GM23248 (cell line): ENCODE measurements at places on chromosomes 16 and 17. TPM values are rescaled to one million over a fixed set of nuclear protein-coding genes. Genes with fewer than 3 reads are reported as not detected.

- no peak for DNase-seq
Measured at GRCh38 chr17:977166-977565, 2.4 kb downstream of the NXN start.

DNA sequence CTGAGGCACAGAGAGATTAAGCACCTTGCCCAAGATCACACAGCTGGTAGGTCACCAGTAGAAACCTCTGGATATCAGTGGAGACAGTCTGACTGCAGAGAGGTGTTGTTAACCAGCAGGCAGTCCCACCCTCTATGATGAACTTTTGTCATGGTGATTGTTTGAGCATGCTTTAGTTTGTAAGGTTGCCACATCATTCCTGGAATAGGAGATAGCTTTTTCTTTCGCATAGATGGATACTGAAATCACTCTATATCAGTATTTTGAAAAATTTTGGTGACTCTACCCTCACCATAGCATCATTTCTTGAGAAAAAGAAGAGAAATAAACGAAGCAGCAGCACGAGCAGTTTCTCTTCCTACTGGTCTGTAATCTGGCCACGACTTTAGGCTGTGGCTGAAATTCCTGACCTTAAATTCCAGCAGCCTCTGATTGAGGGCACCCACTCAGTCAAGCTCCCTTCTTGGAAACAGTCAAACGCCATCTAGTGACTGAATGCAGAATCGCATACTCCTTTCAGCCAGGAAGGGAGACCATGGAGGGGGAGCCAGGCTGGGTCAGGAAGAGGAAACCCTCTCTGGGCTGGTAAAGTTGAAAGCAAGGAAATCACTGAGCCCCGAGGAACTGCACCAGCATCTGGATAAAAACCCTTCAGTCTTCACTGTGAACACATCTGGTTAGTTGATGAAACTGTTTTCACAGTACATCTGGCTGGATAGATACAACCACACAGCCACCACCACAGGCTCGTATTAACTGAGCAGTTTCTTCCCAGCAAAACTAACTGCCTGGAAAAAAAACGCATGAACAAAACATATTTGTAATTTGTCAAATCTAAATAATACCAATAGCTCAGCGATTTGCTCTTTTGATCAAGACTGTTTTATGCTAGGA is 108.5 kb upstream of the XYLT1 start:
- DNase-seq, result peak; percentile 82

GRCh38 chr17:81656118-81656743 is at the start of gene PDE6G:
PDE6G (minus strand) TSS chr17:81656542; CDS start chr17:81653305, 3,237 bp downstream.
- DNase-seq, result no peak

GRCh38 chr17:16446338-16446983 is 31.1 kb downstream of the TRPV2 start:
- no peak for DNase-seq

GRCh38 chr17:45950888-45951287 is 48.2 kb upstream of the STH start:
- DNase-seq, result no peak

DNA sequence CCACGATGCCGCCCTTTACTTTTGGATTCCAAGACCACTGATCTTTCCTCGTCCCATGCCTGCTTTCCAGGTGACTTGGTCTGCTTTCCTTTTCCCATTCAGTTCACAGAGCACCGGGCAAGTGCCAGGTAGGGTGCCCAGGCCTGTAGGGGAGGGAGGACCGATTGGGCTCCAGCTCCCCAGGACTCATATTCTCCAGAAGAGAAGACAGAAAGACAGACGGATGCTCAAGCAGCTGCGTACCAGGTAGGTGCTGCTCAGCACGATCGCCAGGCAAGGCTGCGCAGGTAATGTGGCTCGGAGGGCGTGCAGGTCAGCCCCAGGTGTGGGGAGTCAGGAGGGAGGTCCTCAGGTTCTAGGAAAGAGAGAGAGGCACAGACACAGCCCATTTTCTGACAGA is 67.5 kb upstream of the ZNF423 start:
- DNase-seq, result no peak

- no peak for DNase-seq
Measured at GRCh38 chr17:924711-925475, 54.7 kb downstream of the NXN start.

GRCh38 chr17:42803074-42803883 is 4.6 kb downstream of the CNTD1 start:
- DNase-seq, result no peak

- no peak for DNase-seq
Measured at GRCh38 chr16:57258226-57258909, 13.3 kb downstream of the ARL2BP start.

GRCh38 chr17:17528696-17529652 is 32.8 kb upstream of the RASD1 start:
- DNase-seq, result no peak

DNA sequence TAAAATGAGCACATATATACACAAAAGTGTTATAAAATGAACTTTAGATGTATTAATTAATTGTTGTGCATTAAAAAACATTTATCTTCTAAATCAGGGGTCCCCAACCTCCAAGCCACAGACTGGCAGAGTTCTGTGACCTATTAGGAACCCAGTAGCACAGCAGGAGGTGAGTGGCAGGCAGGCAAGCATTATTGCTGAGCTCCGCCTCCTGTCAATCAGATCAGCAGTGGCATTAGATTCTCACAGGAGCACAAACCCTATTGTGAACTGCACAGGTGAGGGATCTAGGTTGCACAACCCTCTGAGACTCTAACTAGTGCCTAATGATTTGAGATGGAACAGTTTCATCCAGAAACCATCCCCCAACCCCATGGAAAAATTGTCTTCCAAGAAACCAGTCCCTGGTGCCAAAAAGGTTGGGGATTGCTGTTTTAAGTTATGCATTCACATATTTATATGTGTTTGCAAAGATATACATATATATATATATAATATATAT is 583.7 kb downstream of the KCNJ2 start:
- DNase-seq, result no peak

DNA sequence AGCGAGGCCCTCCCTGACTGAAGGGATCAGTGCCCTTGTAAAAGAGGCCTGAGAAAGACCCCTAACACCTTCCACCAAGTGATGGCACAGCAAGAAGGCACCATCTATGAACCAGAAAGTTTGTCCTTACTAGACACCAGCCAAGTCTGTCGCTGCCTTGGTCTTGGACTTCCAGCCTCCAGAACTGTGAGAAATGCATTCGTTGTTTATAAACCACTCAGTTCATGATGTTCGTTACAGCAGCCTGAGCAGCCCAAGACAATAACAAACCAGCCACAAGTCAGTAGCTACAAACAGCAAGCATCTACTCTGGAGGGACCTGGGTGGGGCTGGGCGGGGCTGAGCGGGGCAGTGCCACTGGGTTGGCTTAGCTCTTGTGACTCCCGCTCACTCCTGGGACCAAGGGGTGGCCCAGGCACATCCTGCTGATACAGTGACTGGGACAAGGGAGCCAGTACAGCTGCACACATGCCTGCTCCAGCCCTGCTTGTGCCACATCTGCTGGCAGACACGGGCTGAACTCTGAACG is 234.9 kb downstream of the IRF8 start:
- no peak for DNase-seq

- DNase-seq, result no peak
Measured at GRCh38 chr17:65550075-65550662, 11.3 kb downstream of the AXIN2 start.

DNA sequence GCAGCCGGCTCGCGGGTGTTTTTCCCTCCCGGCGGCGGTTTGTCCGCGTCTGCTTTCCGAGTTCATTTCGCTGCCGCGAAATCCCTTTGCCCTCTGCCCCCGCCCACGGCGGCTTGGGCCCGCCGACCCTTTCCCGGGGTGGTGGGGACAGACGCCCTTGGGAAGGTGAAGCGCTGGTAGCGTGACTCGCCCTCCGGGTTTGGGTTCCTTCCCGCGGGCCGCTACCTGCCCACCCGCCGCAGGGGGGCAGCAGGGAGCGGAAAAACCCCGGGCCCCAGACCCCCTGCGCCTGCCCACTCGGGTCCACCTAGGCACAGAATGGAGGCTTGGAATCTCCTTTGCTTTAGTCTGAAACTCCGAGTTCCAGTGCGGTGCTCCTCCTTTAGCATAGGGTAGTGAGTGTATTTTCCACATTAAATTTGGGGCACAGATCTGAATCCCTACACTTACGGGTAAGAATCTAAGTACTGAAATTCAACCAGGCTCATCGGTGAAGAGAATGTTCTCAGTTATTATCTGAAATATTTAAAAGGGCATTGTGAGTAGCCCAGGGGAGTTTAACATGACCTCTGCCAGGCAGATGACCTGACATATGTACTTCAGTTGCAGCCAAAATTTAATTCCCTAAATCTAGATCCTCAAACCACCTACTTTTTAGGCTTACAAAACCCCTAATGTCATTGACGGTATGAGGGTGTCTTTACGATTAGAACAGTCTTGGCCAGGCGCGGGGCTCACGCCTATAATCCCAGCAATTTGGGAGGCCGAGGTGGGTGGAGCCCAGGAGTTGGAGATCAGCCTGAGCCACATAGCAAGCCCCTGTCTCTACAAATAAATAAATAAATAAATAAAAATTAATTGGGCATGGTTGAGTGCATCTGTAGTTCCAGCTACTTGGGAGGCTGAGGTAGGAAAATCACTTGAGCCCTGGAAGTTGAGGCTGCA is 1.0 kb downstream of the NME2 start:
- peak; percentile 74 for DNase-seq

DNA sequence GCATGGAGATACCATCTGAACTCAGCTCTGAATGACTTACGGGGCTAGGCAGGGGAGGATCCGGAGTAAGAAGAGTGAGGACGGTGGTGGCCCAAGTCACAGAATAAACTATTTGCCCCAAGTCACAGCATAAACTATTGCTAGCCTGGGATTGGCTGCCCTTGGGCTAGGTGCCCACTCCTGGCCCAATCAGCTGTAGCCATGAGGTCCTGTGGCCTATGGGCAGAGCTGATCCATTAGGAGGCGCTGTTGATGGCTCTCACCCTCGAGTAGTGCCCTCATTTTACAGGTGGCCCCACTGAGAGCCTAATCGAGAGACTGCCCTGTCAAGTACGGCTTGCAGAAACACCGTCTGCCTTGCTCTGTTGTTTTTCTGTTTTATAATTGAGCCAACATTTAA is 62.3 kb upstream of the ZNF423 start:
- DNase-seq, result no peak

- peak; percentile 92 for DNase-seq
Measured at GRCh38 chr16:85465328-85466303, 147.5 kb upstream of the GSE1 start.

- peak; percentile 18 for DNase-seq
Measured at GRCh38 chr16:47787696-47788095, 326.6 kb downstream of the PHKB start.

CSH1 gene
- not detected in 2 replicates for total RNA-seq

SMIM36 gene
- total RNA-seq, result not detected in 2 replicates

KRTAP1-5 gene
- 49.2 and 64.1 TPM in 2 replicates for total RNA-seq

ECI1 gene
- 53.2 and 92.0 TPM in 2 replicates for total RNA-seq

GSE1 gene
- total RNA-seq, result 35.1 and 46.3 TPM in 2 replicates

SHPK gene
- 5.8 and 7.0 TPM in 2 replicates for total RNA-seq

SULT1A1 gene
- not detected in 2 replicates for total RNA-seq

PIEZO1 gene
- total RNA-seq, result 223 and 294 TPM in 2 replicates

ITPRIPL2 gene
- 64.7 and 71.9 TPM in 2 replicates for total RNA-seq

OR1F1 gene
- total RNA-seq, result 5.3 TPM in 1 of 2 replicates, not detected in the other
